ENCODE measurements at places on chromosomes 1 and 21. TPM values are rescaled to one million over a fixed set of nuclear protein-coding genes. Genes with fewer than 3 reads are reported as not detected.

DNA sequence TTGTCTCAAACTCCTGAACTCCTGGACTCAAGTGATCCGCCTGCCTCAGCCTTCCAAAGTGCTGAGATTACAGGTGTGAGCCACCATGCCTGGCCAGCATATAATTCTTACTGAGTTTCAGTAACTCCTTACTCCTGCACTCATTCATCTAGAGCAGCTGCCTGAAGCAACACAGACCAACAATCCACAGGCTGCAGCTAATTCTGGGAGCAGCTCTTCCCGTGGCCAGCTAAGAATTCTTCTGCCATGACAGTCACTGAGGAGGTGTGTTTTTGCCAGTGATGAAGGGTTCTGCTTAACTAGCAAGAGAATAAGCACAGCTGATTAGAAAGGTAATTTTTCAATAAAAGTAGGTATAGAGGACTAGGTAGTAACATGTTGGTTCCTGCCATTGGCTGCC, 5.4 kb downstream of the VTCN1 start:
- H3K4me1 ChIP-seq = no peaks in the 10 kb centered on the region
- no peak for DNase-seq
- no peak overlapping the region for H3K4me3 ChIP-seq
- H3K27me3 ChIP-seq = no peaks in the 10 kb centered on the region
- no peak overlapping the region for H3K27ac ChIP-seq
- H3K36me3 ChIP-seq = no peaks in the 10 kb centered on the region

- no peaks in the 10 kb centered on the region for H3K27me3 ChIP-seq
- no peak overlapping the region for H3K27ac ChIP-seq
- H3K36me3 ChIP-seq = no peaks in the 10 kb centered on the region
- no peak overlapping the region for H3K4me3 ChIP-seq
- H3K4me1 ChIP-seq = no peaks in the 10 kb centered on the region
Measured at GRCh38 chr1:57968321-57968720, 544.5 kb upstream of the DAB1 start.

GRCh38 chr1:64167176-64167575, 36.2 kb upstream of the UBE2U start:
- no peak overlapping the region for H3K27ac ChIP-seq
- DNase-seq = no peak
- no peaks in the 10 kb centered on the region for H3K36me3 ChIP-seq
- no peaks in the 10 kb centered on the region for H3K4me1 ChIP-seq
- no peaks in the 10 kb centered on the region for H3K27me3 ChIP-seq

- H3K4me3 ChIP-seq = no peak overlapping the region
- no peaks in the 10 kb centered on the region for H3K4me1 ChIP-seq
- H3K27me3 ChIP-seq = no peaks in the 10 kb centered on the region
Measured at GRCh38 chr21:34158866-34159835, 85.8 kb downstream of the MRPS6 start.

DNA sequence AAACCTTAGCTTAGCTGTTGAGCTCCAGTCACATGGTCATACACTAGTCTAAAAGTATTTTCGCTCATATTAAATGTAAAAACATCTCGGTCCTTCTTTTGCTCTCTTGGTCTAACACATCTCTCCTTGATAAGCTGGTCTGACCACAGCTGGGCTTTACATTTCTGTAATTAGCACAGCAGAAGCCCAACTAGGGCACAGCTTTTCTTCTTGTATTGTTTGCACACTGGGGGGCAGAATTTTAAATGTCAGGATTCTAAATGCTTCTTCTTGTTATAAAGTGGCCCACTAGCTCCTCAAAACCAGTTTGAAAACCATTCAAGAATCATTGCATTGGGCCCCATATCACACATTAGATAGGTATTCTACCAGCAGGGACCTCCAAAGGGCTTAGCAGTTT, 289.1 kb upstream of the PKN2 start:
- no peak overlapping the region for H3K27ac ChIP-seq
- H3K4me1 ChIP-seq = no peaks in the 10 kb centered on the region
- H3K4me3 ChIP-seq = no peak overlapping the region

DNA sequence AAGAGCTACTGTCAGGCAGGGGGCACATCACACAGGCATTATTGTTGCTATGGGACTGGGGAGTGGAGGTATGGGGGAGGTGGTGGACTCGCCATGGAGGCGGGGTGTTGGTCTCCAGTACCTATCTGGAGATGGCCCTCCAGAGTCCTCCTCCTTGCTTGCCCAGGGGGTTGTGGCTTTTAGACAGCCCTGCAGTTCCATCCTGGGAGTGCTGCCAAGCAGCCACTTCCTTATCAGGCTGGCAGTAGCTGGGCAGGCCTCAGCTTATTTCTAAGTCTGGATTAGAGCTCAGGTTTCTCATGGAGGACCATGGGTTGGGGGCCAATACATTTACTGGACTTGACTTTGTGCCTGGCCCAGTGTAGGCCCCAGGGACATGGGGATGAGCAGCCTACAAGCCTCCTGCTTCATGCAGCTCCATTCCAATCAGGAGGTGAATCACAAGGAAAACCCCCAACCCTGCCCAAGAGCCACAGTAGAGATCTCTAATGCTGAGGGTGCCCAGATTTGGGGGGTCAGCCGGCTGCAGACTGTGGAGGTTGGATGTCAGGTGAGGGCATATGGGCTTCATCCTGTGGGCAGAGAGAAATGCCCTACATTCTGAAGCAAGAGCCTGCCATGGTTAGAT, 210.7 kb upstream of the EDN2 start:
- no peak overlapping the region for H3K27ac ChIP-seq
- H3K36me3 ChIP-seq = no peaks in the 10 kb centered on the region
- no peaks in the 10 kb centered on the region for H3K4me1 ChIP-seq
- H3K27me3 ChIP-seq = no peaks in the 10 kb centered on the region

Gene PARS2
- 10.0 TPM for total RNA-seq

Gene COL6A1
- total RNA-seq = 458 TPM

Gene SLAMF7
- 2.6 TPM for total RNA-seq

Gene AJAP1
- 0.09 TPM for total RNA-seq

Gene PPP1R15B
- total RNA-seq = 77.5 TPM
